Upper lobe of right lung (tissue), 1 donor: ENCODE measurements at places on chromosomes 3 and 15. TPM values are rescaled to one million over a fixed set of nuclear protein-coding genes. Genes with fewer than 3 reads are reported as not detected.
A peak's percentile ranks its signal among the peaks of the same experiment; 100 is the strongest.

DNA sequence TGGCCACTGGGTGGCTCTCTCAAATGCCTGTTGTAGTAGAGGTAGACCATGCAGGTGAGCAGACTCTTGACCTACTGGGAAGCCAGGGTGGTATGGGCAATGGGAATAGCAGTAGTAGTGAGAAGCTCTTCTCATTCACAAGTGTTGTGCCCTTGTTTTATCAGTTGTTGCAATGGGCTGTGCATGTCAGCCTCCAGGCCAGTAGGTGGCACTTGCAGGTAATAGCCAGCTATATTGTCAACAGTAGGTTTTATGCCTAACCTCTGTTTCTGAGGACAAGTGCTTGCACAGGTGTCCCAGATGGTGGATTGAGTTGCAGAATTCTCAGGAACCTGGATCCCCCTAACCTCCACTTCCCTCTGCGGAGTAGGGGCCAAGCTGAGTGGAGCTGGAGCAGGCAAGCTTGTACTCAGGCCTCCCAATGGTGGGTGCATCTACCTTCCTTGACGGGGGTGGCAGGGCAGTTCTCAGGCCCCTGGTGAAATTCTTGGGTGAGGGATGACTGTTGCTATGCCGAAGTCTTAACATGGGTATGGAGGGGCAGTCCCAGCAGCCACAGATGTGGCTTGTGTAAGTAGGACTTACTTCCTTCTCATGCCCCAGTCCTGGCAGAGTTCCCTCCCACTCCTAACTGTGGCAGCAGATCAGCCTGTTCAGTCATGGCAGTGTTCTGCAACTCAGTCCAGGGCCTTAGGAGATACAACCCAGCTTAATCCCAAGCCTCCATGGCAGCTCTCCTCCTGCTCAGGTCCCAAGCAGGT is 104.3 kb downstream of the NEO1 start:
- no peaks in the 10 kb centered on the region for H3K36me3 ChIP-seq
- H3K27ac ChIP-seq = no peak overlapping the region
- no peaks in the 10 kb centered on the region for H3K27me3 ChIP-seq
- H3K4me3 ChIP-seq = no peak overlapping the region

- H3K4me3 ChIP-seq = no peak overlapping the region
- H3K4me1 ChIP-seq = peaks cover 14% of the 10 kb centered on the region
- no peaks in the 10 kb centered on the region for H3K36me3 ChIP-seq
- no peak overlapping the region for H3K27ac ChIP-seq
- H3K27me3 ChIP-seq = no peaks in the 10 kb centered on the region
- DNase-seq = no peak
These were observed 272.4 kb downstream of the THRB start for GRCh38 chr3:24222165-24222805.

GRCh38 chr3:71858503-71859122 is 73.7 kb upstream of the PROK2 start:
- H3K36me3 ChIP-seq = no peaks in the 10 kb centered on the region
- no peaks in the 10 kb centered on the region for H3K4me1 ChIP-seq
- H3K27ac ChIP-seq = no peak overlapping the region
- no peak for DNase-seq
- no peaks in the 10 kb centered on the region for H3K27me3 ChIP-seq
- H3K4me3 ChIP-seq = no peak overlapping the region

GRCh38 chr3:183455089-183455488 is 26.7 kb upstream of the MCF2L2 start:
- H3K27me3 ChIP-seq = no peaks in the 10 kb centered on the region
- no peak for DNase-seq
- peaks cover 15% of the 10 kb centered on the region for H3K36me3 ChIP-seq

GRCh38 chr3:37591116-37591781 is 270.4 kb upstream of the CTDSPL start:
- H3K4me1 ChIP-seq = peaks cover 31% of the 10 kb centered on the region
- peak overlapping the region; percentile 72 for H3K27ac ChIP-seq
- H3K4me3 ChIP-seq = no peak overlapping the region
- H3K27me3 ChIP-seq = no peaks in the 10 kb centered on the region
- no peaks in the 10 kb centered on the region for H3K36me3 ChIP-seq
- no peak for DNase-seq

GRCh38 chr15:85331655-85332285 is 48.6 kb upstream of the AKAP13 start:
- no peaks in the 10 kb centered on the region for H3K27me3 ChIP-seq
- peak overlapping the region; percentile 94 for H3K27ac ChIP-seq
- no peak for DNase-seq
- H3K4me3 ChIP-seq = peak overlapping the region; percentile 20
- no peaks in the 10 kb centered on the region for H3K36me3 ChIP-seq
- peaks cover 28% of the 10 kb centered on the region for H3K4me1 ChIP-seq

DNA sequence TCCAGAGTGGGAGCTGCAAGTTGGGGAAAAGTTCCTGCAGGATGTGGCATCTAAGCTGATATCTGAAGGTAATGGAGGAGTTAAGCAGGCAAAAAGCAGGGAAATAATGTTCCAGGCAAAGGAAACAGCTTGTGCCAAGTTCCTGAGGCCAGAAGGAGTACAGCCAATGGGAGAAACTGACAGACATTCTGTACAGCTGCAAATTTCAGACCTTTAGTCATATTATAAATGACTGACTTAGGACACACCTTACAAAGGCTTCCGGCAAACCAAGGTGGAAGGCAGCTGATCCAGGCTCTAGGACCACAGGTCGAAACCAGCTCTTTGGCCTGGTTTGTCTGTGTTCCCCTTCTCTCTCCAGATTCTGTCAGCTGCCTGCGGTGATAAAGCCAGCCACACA is 9.3 kb downstream of the WWTR1 start:
- H3K4me3 ChIP-seq = no peak overlapping the region
- no peak for DNase-seq
- H3K36me3 ChIP-seq = no peaks in the 10 kb centered on the region
- H3K4me1 ChIP-seq = peaks cover 40% of the 10 kb centered on the region
- H3K27ac ChIP-seq = no peak overlapping the region

GRCh38 chr3:196412704-196413103 is 19.5 kb downstream of the UBXN7 start:
- H3K27ac ChIP-seq = no peak overlapping the region
- H3K4me1 ChIP-seq = no peaks in the 10 kb centered on the region

- DNase-seq = no peak
- no peak overlapping the region for H3K27ac ChIP-seq
- H3K27me3 ChIP-seq = no peaks in the 10 kb centered on the region
- H3K4me3 ChIP-seq = no peak overlapping the region
- H3K4me1 ChIP-seq = no peaks in the 10 kb centered on the region
These were observed 66.6 kb downstream of the IL20RB start for GRCh38 chr3:137024348-137024747.

DNA sequence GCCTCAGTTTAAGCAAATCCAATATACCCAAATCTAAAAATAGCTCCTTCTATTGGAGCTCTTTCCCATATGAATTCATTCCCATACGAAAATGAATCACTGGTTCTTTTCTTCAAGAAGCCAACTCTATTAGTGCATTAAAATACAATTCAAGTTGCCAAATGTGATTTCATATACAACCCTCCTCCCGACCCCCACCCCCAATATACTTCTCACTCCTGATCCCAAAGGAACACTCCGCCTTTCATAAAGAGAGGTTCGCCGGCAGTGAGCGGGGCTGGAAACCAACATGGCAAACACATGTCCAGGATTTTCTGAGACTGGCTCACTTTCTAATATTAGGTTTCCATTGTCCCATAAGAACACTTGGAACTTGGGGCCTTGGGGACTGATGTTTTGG is 48.5 kb downstream of the MAGEF1 start:
- H3K27me3 ChIP-seq = no peaks in the 10 kb centered on the region
- no peaks in the 10 kb centered on the region for H3K36me3 ChIP-seq
- no peak for DNase-seq
- no peak overlapping the region for H3K4me3 ChIP-seq
- H3K4me1 ChIP-seq = no peaks in the 10 kb centered on the region
- no peak overlapping the region for H3K27ac ChIP-seq

DNA sequence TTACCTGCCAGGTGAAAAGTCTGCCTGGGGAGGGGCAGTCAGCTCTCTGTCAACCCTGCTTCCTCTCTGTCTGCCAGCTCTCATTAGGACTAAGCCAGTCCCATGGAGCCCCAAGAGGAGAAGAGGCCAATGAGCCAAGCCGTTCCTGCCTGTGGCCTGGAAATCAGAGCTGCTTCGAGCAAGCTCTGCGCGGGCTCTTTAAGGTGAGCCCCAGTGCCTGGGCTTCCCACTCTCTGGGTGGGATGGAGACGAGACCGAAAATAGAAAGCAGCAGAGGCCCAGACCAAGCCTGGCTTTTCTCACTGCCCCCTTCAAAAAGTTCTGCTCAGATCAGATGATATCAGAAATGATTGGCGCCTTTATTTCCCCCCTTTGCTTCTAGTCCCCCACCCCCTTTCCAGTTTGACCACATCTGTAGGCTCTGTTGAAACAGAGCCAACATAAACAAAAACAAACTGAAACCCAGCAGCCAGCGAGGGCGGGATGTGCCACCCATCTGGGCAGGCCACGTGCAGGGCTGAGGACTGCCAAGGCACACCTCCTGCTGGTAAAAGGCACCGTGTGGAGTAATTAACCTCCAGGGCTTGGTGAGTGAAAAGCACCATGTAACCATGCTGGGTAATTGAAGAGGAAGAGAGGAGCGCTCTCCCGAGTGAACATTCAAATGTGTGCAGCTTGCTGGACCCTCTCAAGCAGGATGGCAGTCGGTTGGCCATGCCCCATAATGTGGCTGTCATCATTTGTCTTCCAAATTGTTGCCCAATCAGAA is 471.0 kb upstream of the PROK2 start:
- peak overlapping the region; percentile 51 for H3K27ac ChIP-seq
- no peak overlapping the region for H3K4me3 ChIP-seq
- no peaks in the 10 kb centered on the region for H3K36me3 ChIP-seq
- DNase-seq = peak; percentile 77
- H3K4me1 ChIP-seq = peaks cover 18% of the 10 kb centered on the region
- no peaks in the 10 kb centered on the region for H3K27me3 ChIP-seq

- H3K27ac ChIP-seq = no peak overlapping the region
- no peaks in the 10 kb centered on the region for H3K36me3 ChIP-seq
- H3K4me1 ChIP-seq = no peaks in the 10 kb centered on the region
These were observed 133.4 kb downstream of the IL5RA start for GRCh38 chr3:2976796-2977195.

- peaks cover 47% of the 10 kb centered on the region for H3K36me3 ChIP-seq
- H3K4me3 ChIP-seq = no peak overlapping the region
- no peaks in the 10 kb centered on the region for H3K27me3 ChIP-seq
These were observed 42.4 kb downstream of the SEC22A start for GRCh38 chr3:123244128-123244527.

DNA sequence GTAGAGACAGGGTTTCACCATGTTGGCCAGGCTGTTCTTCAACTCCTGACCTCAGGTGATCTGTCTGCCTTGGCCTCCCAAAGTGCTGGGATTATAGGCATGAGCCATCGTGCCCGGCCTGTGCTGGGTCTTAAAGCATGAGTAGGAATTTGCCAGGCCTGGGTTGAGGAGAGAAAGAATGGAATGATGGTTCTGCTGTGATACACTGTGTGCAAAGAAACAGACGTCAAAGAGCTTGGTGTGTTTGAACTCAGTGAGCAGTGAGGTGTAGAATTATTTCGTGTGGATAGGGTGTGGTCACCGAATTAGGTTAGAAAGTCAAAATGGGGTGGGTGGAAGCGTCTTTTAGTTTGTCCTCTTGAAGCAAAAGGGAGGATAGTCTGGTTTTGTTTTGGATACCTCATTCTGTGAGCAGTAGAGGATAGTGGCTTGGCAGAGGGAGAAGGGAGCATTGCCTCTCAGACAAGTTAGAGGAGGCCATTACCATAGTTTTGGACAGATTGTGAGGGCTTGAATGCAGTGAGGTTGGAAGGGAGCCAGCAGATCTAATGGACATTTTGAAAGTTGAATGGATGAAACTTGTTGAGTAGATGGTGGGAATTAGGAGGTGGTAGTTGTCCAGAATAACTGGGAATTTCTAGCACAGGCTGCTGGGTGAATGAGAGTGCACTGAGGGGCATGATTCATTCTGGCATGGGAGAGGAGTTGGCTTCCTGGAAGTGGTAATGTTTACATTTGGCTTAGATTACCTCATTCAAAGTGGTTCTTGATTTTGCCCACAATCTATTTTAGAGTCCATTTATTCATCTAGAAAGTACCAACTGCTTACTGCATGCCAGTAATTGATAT is 27.2 kb downstream of the AKAP13 start:
- H3K36me3 ChIP-seq = no peaks in the 10 kb centered on the region
- H3K4me3 ChIP-seq = no peak overlapping the region
- DNase-seq = no peak
- peaks cover 67% of the 10 kb centered on the region for H3K4me1 ChIP-seq

- no peaks in the 10 kb centered on the region for H3K4me1 ChIP-seq
- no peak overlapping the region for H3K27ac ChIP-seq
- no peaks in the 10 kb centered on the region for H3K27me3 ChIP-seq
- no peaks in the 10 kb centered on the region for H3K36me3 ChIP-seq
These were observed 175.0 kb upstream of the SGO1 start for GRCh38 chr3:20361000-20361399.

DNA sequence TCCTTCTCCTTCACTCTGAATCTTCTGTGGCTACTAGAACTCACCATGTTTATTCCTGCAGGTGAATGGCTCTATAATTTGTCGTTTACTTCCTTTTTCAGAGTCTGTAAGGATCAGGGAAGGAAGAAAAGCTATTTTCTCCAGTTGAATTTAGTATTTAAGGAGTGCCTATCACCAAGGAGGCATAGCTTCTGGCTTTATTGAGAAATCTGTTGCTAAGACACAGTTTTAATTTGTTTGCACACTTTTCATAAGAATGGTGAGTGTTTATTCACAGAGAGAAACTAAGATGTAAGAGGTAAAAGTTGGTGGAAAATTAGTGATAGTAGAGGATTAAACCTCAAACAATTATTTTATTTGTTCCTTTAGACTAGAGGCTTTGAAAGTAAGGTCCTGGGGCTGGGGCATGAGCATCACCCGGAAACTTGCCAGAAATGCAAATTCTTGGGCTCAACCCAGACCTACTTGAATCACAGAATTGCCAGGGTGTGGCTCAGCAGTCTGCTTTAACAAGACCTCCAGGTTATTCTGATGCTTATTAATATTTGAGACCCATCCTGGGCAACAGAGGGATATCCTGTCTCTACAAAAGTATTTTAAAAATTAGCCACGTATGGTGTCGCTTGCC is 461.3 kb downstream of the AGBL1 start:
- no peak for DNase-seq
- H3K27ac ChIP-seq = no peak overlapping the region
- no peaks in the 10 kb centered on the region for H3K27me3 ChIP-seq
- no peaks in the 10 kb centered on the region for H3K36me3 ChIP-seq

- no peak overlapping the region for H3K4me3 ChIP-seq
- peak overlapping the region; percentile 87 for H3K27ac ChIP-seq
These were observed 43.5 kb downstream of the IDH2 start for GRCh38 chr15:90058775-90059174.

- peaks cover 12% of the 10 kb centered on the region for H3K4me1 ChIP-seq
- no peak for DNase-seq
- H3K27me3 ChIP-seq = no peaks in the 10 kb centered on the region
- H3K4me3 ChIP-seq = no peak overlapping the region
- peak overlapping the region; percentile 45 for H3K27ac ChIP-seq
These were observed 12.0 kb upstream of the ATP1B3 start for GRCh38 chr3:141864281-141864970.

GRCh38 chr15:98292442-98293240 is 332.1 kb downstream of the ARRDC4 start:
- H3K27ac ChIP-seq = no peak overlapping the region
- no peak overlapping the region for H3K4me3 ChIP-seq
- peaks cover 29% of the 10 kb centered on the region for H3K27me3 ChIP-seq

Gene ARPP19
- 156 TPM for total RNA-seq

Gene P2RY1
- 22.5 TPM for total RNA-seq

Gene AGBL1
- total RNA-seq = 6.5 TPM

Gene ZNF80
- total RNA-seq = not detected

Gene IGDCC3
- total RNA-seq = not detected

Gene KIAA1143
- 25.2 TPM for total RNA-seq

Gene PDCD7
- total RNA-seq = 29.4 TPM

Gene ATP8B4
- total RNA-seq = 9.4 TPM

Gene ROPN1B
- total RNA-seq = not detected

Gene KNG1
- total RNA-seq = 0.14 TPM
